ENCODE measurements at places on chromosomes 7 and 10.

DNA sequence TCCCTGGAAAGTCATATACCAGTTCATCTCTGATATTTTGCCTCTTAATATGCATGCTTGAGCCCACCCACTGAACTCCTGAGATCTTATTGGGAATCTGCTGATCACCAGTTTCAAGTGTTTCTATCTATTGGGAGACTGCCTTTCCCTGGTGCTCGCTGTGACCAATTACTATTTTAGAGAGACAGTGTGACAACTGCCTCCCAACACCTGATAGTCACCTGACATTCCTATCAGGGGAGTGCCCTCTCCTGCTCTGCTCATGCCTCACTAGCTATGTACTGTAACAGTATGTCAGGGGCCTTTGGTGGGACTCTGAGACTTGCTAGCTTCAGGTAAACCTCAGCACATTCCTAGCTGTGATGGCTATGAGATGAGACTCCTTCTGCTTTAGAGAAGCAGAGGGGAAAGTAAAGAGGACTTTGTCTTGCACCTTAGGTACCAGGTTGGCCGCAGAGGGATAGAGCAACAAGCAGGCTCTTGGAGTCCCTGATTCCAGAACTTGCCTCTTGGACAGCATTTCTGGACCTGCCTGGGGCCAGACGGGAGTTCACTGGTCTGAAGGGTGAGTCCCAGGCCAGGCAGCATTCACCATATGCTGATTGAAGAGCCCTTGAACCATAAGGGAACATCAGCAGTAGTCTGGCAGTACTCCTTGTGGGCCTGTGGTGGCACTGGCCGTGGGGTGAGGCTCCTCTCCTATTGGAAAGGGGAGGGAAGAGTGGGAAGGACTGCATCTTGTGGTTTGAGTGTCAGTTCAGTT, 34.4 kb upstream of the ARHGAP12 start:
- DNase-seq = no peak

GRCh38 chr7:13201628-13202027, 514.2 kb downstream of the ARL4A start:
- DNase-seq = no peak

DNA sequence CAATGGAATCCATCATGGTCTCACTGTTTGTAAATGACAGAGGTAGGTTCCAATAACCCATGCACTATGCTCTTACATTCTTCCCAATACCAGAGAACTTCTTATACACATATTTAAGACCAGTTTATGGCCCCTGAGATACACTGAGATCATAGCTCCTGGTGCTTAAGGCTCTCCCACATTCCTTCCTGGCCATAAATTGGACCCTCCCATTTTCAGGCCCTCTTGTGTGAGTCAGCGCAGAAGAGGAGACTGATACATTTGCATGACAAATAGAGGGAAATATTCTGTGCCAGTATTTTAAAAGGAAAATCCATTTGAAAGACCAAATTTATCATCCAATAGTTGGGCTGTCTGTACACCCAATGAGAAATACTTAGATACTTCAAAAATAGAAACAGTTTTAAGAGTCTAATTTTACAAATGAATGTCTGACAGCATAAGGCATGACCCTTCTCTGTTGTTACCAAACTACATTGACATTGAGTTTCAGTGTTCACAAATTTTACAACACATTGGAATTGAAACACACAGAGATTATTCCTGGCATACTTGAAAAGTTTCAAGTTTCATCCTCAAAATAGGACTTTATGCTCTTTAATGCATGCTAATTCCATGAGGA, 35.3 kb downstream of the SLC16A9 start:
- no peak for DNase-seq

DNA sequence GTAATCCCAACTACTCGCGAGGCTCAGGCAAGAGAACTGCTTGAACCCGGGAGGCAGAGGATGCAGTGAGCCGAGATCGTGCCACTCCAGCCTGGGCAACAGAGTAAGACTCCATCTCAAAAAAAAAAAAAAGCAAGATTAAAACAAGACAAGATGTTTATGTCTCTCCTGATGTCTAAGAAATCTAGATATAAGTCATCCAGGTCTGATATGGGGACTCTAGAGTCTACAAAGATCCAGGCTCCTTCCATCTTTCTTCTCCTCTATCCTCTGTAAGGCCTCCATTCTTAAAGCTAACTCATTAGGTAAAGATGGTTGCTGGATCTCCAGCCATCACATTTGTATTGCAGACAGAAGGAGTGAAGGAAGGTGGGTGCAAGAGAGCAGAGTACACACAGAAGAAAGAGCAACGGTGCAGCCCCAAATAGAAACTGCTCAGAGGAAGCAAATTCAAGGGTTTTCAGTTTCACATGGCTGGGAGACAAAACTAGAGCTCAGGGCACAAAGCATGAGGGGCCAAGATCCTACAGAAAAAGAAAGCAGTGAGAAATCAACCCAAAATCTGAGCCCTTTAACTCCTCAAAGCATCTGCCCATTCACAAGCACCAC, 57.6 kb downstream of the USP6NL start:
- DNase-seq = no peak

GRCh38 chr7:7536396-7537019, 835 bp upstream of the COL28A1 start:
- DNase-seq = no peak
